ENCODE measurements at places on chromosomes 7 and 10.

DNA sequence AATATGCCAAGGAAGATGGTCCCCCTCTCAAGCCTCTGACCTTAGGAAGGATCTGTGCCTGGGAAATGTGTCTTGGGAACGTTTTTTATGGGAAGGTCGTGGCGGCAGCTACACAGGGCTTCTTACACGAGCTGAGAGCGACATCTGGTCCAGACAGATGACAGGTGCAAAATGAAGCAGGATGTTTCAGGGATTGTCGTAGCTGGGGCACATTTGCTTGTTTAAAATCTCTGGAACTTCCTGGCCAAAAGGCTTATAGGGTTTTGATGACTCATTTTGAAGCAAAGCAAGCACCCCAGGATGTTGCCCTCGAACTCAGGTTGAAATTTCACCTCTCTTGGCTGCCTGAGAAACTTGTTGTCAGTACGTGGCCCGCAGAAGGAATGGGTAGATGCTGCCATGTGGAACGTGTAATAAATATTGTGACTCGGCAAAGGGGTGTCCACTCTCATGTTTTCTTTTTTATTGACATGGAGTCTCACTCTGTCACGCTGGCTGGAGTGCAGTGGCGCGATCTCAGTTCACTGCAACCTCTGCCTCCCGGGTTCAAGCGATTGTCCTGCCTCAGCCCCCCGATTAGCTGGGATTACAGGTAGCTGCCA lies 117.5 kb downstream of the CAMK1D start:
- no peak for DNase-seq

DNA sequence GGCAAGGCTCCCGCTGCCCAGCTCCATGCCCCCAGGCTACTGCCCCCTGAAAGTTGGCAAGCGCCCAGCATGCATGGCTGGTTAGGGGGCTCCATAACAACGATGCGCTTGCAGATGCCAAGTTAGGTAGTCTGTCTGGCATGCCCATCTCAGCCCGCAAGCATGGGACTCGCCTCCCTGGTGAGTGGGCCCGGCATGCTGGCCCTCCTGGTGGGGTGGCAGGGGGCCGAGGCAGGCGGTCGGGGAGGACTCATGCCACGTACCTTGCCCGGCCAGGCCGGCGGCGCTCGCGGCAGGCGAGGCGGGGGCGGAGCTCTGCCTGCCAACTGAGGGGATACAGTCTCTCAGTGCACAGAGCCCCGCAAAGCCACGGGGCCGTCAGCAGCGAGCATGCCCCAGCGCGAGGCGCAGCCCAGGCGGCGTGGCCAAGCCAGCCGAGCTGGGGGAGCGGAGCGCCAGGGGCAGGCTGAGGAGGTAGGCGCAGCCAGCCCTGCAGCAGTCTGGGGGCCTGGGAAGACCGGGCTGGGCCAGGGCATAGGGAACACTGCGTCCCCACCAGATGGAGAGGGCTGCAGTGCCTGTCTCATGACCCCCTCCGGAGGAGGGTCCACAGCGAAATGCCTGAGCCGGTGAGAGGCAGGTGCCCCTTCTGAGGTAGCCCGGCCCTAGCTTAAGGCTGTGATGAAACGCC lies 28.0 kb upstream of the NDST2 start:
- no peak for DNase-seq

DNA sequence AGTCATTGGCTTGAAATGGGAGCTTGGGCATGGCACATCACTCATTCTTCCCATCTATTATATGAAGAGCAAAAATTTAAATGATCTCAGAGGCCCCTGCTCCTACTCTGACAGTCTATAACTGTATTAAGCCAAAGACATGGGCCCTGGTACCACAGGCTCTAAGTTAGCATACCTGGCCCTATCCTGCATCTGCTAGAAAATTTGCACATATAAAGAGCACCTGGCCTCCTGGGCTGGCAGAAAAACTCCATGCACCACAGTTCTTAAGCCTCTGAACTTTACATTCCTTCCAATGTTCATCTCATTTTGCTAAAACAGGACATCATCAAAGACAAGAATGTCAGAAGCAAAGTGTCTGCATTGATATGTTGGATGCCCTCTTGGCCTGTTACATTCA lies 29.6 kb upstream of the ANK3 start:
- DNase-seq, result no peak

DNA sequence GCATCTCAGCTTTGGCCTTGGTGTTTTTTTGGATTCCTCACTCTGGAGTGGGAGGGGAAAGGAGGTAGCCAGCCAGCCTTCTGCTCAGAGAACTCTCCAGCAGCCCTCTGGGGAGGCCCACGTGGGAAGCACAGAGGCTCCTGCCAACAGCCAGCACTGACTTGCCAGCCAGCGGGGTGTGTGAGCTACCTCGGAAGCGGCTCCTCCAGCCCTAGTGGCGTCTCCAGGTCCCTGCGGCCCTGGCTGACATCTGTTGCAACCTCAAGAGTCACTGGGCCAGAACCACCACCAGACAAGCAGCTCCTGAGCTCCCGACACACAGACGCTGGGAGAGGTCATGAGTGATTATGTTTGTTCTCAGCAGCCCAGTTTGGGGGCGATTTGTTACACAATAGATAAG lies 180.2 kb upstream of the FZD8 start:
- no peak for DNase-seq

All from GM13976 (cell line).